Upper lobe of left lung (tissue), 6 donors: ENCODE measurements at places on chromosomes 1 and 21.

GRCh38 chr21:46001821-46002681 is 20.5 kb downstream of the COL6A1 start:
- no peak for DNase-seq

GRCh38 chr21:15278279-15278678 is 213.5 kb upstream of the NRIP1 start:
- DNase-seq, result no peak

DNA sequence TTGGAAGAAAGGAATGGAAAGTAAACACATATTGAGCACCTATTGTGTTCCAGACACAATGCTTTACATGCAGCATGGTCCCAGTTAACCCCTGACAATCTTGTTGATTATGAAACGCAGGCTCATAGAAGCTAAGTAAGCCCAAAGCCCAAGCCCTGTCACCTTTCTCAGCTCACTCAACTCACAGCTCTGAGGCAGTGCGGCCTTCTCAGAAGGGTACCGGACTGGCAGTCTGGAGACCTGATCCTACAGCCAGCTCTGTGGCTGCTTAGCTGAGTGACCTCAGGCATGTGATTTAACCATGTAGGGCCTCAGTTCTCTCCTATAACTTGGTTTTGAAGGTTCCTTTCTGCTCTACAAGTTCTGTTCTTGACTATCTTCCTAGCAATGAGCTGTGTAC is 464 bp upstream of the RNASEL start:
- DNase-seq, result no peak

DNA sequence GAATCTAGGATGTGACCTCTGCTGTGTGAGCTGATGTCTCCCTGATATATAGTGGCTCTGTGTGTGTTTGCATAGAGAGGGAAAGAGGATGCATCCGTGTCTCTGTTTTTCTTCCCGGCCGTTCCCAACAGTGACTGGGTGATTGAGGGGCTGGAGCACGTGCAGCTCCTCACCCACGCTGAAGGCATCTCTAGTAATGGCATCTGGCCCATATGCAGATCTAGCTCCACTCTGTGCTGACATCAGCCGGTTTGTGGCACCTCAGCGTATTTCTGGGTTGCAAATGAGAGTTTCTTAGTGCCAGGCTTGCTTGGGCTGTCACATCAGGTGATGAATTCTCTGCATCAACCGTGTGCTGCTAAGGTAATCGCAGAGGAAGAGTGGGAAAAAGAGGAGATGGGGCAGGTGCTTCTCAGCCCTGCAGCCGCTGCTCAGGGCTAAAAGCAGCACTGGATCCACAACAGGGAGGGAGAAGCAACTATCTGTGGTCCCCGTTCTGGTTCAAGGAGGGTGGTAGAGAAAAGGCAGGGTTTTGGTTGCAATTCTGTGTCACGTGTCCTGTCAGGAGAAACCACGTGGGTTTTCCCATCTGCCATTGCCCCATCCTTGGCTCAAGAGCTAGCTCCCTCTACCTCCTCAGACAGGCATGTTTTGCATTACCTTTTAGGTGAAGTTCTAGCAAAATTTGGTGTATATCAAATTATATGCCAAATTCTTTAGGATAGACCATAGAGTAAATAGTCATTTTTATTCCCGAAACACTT is 282.9 kb downstream of the PBX1 start:
- DNase-seq, result no peak

GRCh38 chr1:150551051-150551783 is 2.0 kb downstream of the ADAMTSL4 start:
- no peak for DNase-seq

DNA sequence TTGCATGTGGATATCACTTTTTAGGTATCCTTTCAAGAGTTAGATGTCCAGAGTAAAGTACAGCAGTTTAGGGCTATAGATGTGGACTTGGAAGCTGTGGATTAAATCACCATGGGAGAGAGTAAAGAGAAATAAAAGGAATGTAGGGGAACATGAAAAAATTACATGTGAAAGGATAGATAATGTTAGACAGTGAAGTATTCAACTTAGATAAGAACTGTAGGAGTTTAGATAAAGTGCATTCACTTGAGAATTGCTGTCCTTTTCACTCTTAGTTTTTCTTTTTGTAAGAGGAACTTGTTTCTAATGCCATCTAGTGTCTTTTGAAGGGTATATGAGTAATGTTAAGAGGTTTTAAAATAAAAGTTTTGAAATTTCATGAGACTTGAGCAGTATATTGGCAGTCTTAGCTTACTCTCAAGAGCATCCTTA is 40.1 kb downstream of the MAST2 start:
- no peak for DNase-seq

- DNase-seq, result no peak
These were observed 42.5 kb downstream of the PTPRF start for GRCh38 chr1:43573066-43573800.

DNA sequence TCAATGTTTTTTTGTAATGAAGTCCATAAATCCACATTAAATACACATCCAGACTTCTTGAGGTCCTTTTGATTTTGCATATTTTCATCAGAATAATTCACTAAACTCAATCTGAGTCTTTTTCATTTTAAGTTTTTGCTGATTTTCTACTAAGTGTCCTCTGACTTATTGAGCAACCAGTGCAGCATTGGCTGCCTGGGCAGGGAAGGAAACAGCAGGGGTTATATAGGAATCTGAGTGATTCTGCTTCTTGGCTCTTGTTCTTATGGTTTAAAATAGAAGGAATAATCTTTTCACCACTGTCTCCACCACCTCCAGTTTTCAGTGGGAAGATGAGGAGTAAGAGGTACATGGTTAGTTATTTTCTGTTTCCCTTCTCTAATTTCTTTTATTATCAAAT is 88.4 kb downstream of the ST6GALNAC5 start:
- no peak for DNase-seq

GRCh38 chr1:36256558-36257374 is 32.5 kb downstream of the THRAP3 start:
- no peak for DNase-seq

DNA sequence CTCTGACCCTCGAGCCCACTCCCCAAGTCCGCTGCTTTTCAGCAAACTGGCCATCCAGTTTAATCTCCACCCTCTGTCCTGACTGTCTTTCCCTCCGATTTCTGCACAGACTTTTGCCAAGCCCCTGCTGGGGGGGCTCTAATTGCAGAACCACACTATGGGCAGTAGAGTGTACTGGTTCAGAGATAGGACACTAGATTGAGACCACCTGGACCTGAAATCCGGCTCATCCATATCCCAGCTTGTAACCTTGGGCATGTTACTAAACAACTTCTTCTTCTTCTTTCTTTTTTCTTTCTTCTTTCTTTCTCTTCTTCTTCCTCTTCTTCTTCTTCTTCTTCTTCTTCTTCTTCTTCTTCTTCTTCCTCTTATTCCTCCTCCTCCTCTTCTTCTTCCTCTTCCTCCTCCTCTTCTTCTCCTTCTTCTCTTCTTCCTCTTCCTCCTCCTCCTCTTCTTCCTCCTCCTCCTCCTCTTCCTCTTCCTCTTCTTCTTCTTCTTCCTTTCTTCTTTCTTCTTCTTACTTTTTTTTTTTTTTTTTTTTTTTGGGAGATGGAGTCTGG is 7.7 kb downstream of the LRRC71 start:
- DNase-seq, result no peak

DNA sequence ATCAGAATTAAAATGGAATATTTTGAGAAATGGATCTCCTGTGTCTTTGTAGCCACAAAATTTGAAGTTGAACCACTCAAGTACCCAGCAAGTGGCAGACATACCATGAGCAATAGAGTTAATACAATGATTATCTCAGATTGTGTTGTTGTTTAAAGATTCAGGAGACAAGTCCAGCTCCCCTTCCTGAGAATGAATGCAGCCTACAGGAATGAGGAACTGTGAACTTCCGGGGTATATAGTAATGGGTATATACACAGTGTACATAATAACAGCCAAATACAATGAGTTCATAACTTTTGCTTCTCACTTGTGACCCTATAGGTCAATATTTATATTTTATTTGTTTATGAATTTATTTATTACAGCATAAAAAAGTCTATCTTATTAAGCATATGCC is 445.0 kb downstream of the SETD4 start:
- DNase-seq, result no peak

- DNase-seq, result peak; percentile 81
These were observed 56.5 kb upstream of the SELENON start for GRCh38 chr1:25743164-25744139.

GRCh38 chr1:209855006-209855405 is 27.2 kb downstream of the UTP25 start:
- DNase-seq, result no peak

GRCh38 chr1:204469304-204469703 is 25.3 kb downstream of the PIK3C2B start:
- DNase-seq, result no peak

DNA sequence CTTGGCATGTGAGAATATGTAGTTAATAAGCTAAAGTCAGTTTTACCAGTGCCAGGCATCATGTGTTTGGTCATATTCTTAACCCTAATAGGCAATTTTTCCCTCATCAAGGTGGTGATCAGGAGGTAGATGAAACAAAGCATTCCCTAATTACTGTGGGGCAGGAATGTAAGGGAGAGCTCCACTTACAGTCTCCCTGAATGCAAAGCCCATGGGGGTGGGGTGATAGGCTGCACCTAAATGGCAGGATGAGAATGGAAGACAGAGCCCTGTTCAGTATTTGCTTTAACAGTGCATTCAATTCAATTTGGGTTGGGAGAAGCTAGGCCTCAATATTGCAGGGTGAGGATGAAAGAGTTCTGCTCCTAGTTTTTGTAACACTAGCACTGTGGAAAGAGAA is 23.4 kb downstream of the ZNF678 start:
- DNase-seq, result no peak

GRCh38 chr1:200400556-200400955 is 9.3 kb downstream of the ZNF281 start:
- DNase-seq, result no peak

GRCh38 chr1:179917601-179918429 is 35.7 kb downstream of the TOR1AIP1 start:
- no peak for DNase-seq

DNA sequence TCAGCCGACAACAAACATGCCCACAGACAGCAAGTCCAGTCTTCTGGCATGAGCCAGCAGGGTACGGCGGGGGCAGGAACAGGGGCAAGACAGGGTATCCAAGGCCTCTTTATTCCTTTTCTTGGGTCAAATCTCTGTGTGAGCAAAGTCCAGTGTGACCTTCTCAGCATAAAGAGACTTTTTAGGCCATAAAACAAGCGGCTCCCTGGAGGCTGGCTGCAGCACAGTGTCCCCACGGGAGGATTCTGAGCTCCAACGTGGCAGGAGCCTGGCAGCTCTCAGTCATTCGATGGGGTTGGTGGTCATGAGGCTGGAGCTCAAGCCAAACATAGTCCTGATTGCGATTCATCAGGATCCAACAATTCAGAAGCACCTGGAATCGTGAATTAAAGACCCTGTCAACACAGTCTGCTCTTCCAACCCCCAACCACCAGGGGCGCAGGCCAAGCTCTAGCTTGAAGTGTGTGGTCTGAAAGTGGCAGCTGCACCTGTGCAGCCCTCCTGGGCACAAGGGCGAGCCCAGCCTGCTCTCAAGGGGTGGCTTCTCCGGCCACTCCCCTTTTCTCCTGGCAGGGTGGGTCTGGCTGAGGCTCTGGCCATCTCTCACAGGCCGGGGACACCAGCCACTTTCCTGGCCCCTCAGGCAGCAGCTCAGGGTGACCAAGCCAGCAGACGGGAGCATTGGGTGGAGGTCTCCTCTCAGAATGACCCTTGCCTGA is 62.1 kb downstream of the SLC66A1 start:
- DNase-seq, result no peak

- DNase-seq, result no peak
These were observed 249.4 kb downstream of the DYRK1A start for GRCh38 chr21:37615962-37616361.

GRCh38 chr1:56330391-56331026 is 248.9 kb downstream of the PLPP3 start:
- DNase-seq, result no peak

GRCh38 chr1:246001837-246002230 is 505.2 kb downstream of the SMYD3 start:
- DNase-seq, result no peak

DNA sequence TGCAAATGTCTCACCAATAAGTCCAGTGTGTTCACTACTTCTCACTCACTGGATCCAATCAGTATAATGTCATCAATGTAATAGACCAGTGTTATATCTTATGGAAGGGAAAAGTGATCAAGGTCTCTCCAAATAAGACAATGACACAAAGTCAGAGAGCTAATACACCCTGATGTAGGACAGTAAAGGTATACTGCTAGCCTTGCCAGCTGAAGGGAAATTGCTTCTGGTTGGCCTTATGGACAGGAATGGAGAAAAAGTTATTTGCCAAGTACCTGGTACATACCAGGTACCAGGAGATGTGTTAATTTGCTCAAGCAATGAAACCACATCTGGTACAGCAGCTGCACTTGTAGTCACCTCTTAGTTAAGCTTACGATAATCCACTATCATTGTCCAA is 141.0 kb downstream of the LTN1 start:
- DNase-seq, result no peak

DNA sequence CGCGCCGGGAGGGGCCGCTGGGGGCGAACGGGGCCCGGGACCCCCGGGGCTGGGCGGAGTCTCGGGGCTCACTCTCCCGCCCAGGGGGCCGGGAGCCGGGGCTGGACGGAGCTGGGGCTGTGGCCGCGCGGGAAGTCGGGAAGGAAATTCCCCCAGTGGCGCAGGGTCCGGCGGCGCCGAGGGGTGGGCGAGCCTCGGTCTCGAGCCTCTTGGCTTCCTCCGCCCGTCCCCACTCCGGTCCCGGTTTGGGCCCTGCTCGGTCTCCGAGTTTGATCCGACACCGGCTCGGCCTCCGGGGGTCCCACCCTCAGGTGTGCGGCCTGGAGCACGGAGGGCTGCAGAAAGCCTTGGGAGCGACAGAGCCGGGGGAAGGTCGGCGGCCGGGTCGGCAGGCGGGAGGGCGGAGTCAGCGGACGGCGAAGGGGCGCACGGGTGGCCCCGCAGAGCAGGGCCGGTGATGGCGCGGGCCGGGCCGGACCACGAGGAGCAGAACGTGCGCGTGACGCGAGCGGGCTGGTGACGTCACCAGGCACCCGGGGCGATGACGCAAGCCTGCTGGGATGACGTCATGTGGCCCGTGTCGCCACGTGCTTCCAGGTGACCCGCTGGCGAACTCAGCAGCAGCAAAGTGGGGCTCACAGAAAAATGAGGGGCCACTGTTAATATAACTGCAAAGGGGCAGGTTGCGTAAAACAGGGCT is 610 bp upstream of the HES4 start:
- peak; percentile 97 for DNase-seq

DNA sequence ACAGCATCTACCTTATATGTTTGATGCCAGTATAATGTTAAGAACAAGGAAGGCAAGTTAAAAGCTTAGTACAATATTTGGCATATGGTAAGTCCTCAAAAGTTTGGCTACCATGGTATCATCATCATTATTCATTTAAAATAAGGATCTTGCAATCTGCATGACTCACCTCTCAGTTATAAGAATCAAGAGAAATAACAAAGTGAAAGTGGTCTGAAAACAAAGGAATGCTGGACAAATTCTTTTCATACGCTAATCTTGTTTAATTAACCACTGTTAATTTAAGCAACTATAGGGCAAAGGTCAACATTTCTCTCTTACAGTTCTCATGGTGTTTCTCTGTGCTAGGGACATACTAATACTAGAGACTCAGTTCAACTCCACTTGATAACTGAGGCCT is 13.0 kb upstream of the CLDN19 start:
- no peak for DNase-seq
